CD4-positive, alpha-beta memory T cell (primary cell): ENCODE measurements at places on chromosomes 5 and 9.

DNA sequence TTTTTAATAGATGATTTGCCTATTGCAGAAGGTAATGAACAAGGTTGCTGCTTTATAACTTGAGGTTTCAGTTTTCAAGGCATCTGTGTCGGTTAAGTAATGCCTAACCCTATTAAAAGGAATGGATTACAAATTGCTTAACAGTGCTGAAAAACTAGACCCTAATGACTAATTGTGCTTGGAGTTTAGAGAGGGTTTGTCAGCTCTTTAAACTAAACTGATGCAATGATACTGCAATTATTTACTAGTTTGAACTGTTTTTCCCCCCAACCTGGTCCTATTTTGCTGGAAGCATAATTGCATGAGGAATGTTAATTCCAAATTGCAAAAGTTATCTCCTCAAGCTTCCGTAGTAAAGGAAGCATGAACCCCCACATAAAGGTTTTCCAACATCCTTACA, 39.3 kb upstream of the TLX3 start:
- DNase-seq, result no peak

- no peak for DNase-seq
Measured at GRCh38 chr5:118996098-118996497, 7.8 kb upstream of the DTWD2 start.

DNA sequence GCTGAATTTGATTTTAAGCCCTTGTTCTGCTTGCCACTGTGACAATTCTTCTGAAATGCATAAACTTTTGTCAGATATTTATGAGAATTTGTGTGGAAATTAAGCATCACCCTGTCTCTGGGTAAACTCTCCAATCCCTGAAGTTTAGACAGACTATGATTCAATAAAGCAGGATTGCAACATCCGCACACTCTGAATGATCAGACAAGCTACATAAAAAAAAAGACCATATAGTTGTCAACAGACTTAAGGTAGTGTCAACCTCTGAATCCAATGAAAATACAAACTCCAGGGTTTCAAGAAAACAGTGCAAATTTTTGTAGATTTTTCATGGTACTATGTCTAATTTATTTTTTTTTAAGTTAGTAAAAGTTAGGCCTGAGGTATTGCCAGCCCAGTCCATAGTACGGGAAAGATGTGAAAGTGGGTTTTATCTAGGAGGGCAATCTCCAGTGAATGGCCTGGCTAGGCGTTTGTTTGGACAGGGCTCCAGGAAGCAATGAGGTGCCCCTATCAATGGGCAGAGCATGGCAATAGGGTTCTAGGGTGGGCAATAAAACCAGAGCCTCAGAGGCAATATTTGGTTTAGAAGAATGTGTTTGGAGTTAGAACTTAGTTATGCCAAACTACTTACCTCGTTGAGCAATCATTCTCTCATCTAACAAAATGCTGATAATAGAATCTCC, 762.6 kb upstream of the SEMA6A start:
- DNase-seq, result no peak

GRCh38 chr9:112037281-112038016, 137.6 kb downstream of the SUSD1 start:
- DNase-seq, result peak; percentile 84
